ENCODE measurements at places on chromosomes 7 and 10. TPM values are rescaled to one million over a fixed set of nuclear protein-coding genes. Genes with fewer than 3 reads are reported as not detected.

The CDC14C gene
- not detected for total RNA-seq

The HOXA7 gene
- total RNA-seq: not detected

The MRPS24 gene
- 153 TPM for total RNA-seq

The EMX2 gene
- total RNA-seq: not detected

The ZNF394 gene
- 26.6 TPM for total RNA-seq

The ASAH2 gene
- 5.0 TPM for total RNA-seq

The GFRA1 gene
- not detected for total RNA-seq

The NEUROG3 gene
- total RNA-seq: not detected

The SCD gene
- total RNA-seq: 169 TPM

The RBP4 gene
- not detected for total RNA-seq

The GIMAP1 gene
- total RNA-seq: 5.3 TPM

The SUGCT gene
- 1.2 TPM for total RNA-seq

The CHST12 gene
- total RNA-seq: 0.62 TPM

The KIAA1549 gene
- 0.60 TPM for total RNA-seq

Data from activated naive CD4-positive, alpha-beta T cell treated with anti-CD3 and anti-CD28 coated beads for 36 hours (primary cell).